ENCODE measurements at places on chromosomes 1 and 21. TPM values are rescaled to one million over a fixed set of nuclear protein-coding genes. Genes with fewer than 3 reads are reported as not detected.

DNA sequence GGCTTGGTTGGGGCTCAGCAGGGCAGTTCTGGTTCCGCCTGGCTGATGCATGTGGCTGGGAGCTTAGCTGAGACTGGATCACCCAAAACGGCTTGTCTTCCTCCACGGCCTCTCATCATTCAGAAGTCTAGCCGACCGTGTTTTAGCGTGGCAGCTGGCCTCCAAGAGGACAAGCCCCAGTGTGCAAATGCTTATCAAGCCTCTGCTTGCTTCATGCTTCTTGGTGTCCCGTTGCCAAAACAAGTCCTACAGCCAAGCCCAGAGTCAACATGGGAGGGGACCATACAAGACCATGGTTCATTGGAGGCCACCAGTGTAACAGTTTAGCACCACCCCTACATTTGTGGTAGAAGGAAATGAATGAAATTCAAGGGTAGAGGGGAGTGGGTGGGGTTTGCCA is 10.5 kb upstream of the KDF1 start:
- peak; percentile 68 for DNase-seq

DNA sequence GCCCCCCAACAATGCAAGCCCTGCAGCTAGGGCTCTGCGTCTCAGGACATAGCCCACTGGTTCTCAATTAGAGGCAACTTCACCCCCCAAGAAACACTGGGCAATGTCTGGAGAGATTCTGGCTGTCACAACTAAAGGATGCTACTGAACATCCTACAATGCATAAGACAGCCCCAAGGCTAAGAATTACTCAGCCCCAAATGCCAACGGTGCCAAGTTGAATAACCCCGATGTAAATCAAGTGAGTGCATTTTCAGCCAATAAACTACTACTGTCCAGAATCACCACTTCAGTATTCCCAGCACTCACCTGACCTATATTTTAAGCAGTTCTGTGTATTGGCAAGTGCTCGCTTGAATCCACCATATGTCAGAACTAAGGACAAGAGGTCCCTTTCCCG is 6.9 kb downstream of the RIPK4 start:
- no peak for DNase-seq

- no peak for DNase-seq
Measured at GRCh38 chr1:220342853-220343252, 70.6 kb upstream of the RAB3GAP2 start.

DNA sequence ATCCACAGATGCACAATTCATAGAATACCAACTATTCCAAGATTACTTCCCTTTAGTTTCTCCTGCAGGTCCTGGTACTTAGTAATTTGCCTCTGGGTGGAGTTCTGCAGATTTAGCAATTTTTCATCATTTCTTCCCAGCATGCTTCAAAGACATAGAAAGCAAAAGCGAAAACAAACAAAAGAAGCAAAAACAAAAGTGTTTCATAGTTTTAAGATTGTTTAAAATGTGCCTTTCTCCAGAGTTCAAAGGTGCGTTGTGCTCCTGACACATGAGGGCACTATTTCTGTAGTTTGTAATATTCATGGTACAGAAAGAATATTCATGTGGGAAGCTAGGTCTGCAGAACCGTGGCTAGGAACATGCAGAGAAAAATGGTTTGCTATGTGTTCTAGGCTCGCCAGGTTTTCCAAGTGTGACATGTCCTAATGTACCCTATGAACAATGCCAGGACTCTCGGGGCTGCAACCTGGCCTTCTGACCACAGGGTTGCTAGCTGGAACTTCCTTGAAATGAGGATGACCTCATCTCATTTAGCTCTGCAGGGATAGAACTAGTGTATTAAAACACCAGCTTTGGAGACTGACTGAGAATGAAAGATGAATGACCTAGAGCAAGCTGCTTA is 30.0 kb upstream of the RCSD1 start:
- peak; percentile 38 for DNase-seq

DNA sequence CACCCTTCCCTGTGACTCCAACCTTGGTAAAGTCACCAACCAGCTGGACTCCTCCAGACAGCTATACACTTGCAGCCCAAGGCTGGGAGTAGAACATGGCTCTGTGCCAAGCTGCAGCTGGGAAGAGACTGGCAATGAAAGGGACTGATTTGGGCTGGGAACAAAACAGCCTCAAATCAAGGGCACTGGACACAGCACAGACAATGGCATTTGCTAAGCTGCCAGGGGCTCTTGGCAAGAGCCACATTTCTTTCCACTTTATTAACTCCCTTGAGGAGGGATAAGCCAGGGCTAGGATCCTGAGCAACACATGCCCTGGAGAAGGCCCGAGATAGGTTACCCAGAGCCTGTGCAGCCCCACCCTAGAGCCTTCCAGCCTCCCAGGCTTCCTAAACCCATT is 12.0 kb downstream of the SYT11 start:
- DNase-seq: no peak

GRCh38 chr1:84997667-84998600 is 1.0 kb upstream of the MCOLN2 start:
- peak; percentile 49 for DNase-seq

DNA sequence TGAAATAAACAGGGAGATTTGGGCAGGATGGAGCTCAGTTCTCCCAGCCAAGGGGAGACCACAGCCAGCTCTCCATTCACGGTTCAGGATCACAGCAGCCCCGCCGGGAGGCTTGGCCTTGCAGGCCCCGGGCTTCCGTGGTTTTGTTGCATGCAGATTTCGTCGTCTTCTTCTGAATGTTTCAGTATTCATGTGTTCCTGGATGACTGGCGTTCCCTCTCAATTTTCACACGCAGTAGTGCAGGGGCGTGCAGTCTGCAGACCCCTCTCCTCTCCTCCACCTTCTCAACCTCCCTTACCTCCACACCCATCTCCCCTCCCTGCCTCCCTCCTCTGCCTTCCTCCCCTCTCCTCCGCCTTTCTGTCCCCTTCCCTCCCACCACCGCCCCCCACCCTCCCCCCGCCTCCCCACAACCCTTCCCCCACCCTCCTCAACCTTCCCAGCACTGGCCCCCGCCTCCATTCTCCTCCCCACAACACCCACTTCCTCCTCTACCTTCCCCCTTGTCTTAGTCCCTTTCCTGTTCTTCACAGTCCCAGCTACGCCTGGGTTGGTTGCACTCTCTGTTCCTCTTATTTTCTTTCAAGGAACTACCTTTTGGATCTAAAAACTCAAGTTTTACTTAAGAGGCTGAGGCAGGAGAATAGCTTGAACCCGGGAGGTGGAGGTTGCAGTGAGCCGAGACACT is 8.4 kb upstream of the SLC19A1 start:
- no peak for DNase-seq

The HHIPL2 gene
- polyA plus RNA-seq: 0.79 TPM

The RHD gene
- polyA plus RNA-seq: 1.5 TPM

Data from large intestine (tissue), 12 donors.